Kidney glomerular epithelial cell (primary cell): ENCODE measurements at places on chromosomes 16 and 17.

DNA sequence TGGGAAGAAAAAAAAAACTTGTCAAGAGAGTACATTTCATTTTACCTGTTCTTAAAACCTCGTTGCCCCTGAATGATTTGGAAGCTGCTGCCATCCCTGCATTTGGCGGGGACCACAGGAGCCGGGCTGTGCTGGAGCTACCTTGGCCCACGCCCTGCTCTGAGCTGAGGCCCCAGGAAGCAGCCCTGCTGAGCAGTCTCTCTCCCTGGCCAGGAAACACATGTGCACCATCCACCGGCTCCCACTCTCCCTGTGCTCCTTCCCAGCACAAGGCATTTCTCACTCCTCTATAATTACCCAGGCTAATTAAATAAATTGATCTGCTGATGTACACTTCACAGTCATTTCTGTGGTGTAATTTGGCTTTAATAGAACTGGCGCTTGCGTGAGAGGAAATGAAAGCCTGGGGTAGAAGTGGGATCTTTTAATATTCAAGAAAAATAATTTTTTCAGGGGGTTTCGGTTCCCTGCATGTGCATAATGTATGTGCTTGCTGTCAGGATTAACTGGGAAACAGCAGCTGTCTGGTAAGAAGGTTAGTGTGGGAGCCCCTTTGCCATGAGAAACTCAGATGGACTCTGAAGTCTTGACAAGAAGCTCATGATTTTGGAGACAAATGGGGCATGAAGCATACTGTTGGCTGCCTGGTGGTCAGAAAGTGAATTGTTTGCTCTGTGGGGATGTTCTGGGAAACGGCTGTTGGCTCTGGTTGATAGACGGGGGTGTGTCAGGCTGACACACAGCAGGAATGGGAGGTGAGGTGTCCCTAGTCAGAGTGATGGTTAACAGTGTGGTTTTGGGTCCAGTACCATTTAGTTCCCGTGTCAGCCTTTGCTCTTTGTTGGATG is 252.3 kb upstream of the EEF2KMT start:
- no peak for DNase-seq

DNA sequence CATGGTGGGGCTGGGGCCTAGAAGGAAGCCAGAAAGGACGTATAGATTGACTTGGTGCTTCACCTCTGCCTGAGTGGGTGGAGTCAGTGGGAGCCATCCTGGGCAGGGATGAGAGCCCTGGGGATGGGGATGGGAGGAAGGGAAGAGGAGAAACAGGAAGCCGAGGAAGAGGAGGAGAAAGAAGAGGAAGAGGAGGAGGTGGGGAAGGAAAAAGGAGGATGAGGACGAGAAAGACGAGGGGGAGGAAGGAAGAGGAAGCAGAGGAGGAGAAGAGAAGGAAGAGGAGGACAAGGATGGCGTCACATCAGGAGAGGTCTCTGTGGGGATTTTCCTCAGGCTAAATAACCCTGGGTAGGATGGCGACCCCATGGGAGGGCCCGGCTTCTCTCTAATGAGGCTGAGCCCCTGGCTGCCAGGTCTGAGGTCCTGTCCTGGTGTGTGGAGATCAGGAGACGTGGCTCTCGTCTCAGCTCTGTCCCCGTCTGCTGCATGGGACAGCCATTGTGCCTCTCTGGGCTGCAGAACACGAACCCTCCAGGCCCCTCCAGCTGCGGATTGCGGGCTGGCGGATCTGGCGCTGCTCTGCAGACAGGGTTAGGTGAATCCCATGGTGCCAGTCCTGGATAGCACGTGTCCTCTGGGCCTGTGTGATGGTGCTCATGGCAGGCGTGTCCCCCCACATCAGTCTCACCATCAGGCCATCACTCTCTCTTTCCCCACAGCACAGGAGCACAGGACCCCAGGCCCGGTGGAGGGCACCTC is 35.5 kb upstream of the MTSS2 start:
- DNase-seq, result no peak

DNA sequence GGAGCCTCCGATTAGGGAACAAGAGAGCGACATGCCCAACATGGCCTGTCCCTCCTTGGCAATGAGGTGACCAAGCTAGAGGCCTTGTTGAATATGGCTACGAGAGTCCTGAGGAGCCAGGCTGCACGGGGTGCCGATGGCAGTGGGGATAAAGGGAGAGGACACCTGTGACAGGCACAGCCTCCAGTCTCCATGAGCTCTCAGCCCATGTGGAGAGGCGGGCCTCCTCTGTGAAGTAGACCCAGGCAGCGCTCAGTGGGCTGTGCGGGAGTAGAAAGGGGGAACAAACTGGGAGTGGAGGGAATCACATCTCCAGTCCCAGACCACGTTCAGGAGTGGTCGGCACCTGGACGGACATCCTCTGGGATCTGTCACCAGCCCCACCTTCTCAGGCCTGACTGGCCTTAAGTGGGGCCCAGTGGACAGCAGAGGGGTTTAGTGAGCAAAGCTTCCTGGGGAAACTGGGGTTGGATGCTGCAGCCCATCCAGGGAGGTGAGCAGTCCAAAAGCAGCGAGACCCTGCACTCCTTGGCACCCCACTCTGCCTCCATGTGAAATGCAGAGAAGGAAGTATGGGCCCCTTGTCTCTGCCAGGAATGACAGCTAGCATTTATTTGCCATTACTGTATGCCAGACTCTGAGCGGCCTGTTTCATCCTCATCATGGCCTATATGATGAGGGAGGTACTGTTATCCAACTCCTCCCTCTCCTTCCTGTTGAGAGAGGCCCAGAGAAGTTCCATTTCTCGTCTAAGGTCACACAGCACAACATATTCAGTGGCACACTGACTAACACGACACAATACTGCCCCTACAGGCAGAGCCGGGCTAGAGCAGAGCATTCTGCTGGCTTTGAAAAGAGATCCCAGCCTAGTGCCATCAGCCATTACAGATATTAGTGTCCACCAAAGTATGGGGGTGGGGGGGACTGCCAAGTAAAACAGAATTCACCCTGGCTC is 4.5 kb upstream of the TMEM92 start:
- peak; percentile 33 for DNase-seq

DNA sequence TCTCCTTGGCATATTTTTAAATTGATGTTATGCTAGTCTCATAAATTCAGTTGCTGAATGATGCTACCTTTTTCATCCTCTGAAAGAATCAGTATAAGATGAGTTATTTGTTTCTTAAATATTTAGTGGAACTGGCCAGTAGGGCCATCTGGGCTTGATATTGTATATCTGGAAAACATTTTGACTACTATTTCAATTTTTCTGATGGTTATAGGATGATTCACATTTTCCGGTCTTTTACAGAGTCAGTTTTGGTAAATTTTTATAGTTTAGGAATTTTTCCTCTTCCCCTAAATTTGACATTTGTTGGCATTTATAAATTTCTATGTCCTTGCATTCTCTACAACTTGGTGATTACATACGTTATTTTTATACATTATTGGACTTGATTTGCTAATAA is 296.3 kb upstream of the AXIN2 start:
- no peak for DNase-seq

DNA sequence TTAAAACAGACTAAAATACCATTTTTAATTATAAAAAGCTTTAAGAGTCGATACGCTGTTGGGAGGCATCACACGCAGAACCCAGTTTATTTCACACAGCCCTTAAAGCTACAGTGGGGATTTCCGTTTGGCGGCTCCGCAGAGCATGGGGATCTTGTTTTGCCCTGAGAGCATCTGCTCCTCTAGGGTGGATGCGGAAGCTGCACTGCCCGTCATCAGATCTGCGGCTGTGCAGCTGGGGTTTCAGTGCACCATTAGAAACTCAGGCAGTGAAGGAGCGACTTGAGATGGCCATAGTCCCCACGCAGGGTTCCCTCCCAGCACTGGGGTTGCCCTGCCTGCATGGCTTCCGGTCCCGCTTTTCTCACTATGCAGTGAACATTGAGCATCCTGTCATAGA is 62.2 kb upstream of the CHMP6 start:
- DNase-seq, result no peak

GRCh38 chr17:41527063-41528023 is 765 bp downstream of the KRT19 start:
- DNase-seq, result peak; percentile 57

DNA sequence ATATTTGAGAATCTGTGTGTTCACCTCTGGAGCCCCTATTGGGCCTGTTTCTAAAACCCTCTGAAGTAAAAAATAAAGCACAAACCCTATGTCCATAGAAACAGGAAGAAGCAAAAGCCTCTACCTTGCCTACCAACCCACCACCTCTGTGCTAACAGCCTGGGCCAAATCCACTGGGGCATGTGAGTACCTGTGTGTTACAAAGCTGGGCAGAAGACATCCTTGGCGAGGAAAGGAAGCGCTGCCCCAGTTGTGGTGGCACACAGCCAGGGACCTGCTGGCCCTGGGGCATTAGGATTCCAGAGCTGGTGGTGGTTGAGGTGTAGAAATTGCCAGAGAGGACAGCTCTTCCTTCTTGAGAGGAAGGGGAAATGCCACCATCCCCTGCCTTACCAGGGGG is 30.0 kb downstream of the MYO18A start:
- DNase-seq, result no peak

DNA sequence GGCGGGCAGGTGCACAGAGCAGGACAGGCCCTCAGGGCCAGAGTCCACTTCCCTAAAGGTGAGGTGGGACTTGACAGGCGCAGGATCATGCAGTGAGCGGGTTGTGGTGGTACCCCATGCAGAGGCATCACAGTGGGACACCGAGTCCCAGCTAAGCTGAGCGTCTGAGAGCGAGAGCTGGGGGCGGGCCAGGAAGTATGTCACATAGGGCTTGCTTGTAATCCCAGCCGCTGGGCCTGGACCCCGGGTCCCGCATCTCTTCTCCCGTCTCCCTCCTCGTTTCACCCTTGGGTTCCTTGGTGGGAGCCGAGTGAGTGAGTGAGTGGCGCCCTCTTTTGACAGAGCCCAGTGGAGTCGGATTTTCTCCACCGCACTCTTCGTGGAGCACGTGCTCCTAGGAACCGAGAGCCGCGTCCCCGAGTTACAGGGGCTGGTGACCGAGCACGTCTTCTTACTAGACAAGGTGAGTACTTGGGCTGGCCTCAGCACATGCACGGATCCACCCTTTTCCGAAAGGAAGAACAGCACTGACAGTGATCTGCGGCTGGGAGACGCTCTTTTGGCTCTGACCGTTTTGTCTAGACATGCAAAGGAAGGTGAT is 50.8 kb upstream of the ENDOV start:
- DNase-seq, result no peak

DNA sequence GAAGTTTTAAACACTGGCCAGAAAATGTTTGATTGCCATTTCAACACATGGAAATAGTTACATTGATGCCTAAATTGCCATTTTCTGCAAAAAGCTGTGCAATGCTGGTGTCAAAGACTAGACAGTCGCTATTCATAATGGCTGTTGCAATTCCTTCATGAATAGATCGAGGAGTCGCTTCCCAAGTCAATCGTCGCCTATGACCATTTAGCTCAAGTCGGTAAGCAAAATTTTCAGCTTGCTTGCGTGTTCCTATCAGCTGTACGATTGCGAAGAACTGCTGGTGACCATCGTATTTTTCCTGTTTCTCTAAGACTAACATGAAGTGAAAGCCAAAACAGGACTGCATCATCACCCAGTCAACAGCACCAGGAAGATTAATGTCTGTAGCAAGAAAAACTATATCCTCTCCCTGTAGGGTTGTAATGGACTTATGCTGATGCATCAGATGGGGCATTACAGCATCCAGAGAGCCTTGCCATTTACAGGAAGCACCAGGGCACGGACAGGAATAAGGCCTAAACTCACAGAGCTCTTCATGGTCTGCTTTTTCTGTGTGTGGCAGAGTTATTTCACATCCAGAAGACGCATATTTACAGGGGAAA is 23.6 kb downstream of the SIAH1 start:
- no peak for DNase-seq

- no peak for DNase-seq
These were observed 6.0 kb upstream of the TBC1D3B start for GRCh38 chr17:36182176-36183000.

GRCh38 chr16:51328733-51329132 is 177.7 kb upstream of the SALL1 start:
- DNase-seq, result no peak

DNA sequence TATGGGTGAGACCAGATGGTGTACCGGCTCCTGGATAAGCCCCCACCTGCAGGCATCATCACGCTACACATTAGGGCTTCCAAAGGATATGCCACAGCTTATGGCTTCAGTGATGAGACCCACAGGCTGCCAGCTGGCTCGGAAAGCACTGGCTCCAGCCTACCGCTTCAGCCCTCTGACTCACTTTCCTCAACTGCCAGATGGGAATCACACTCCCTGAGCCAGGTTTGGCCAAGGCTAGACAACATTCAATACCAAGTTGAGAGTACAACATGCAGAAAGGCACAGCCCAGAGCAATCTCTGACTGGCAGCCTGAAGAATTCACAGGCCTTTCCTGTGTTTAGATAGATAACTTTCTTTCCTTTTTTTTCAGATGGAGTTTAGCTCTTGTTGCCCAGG is 10.3 kb downstream of the CENPV start:
- no peak for DNase-seq

DNA sequence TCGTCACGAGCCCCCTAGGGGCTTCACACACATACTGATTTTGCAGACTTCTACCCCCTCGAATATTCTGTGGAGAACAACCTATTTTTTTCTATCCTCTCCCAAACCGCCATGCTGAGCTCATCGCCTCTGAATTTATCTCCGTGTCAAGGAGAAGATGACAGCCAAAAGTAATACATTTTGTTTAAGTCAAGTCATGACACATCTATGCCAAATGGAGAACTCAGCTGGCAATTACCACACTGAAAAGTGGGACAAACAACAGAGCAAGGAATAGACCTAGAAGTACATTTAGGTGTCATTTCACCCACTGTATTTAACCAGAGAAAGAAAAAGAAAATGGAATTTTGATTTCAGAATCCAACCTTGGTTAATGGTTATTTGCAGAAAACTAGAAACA is 260.2 kb downstream of the SLC39A11 start:
- no peak for DNase-seq

DNA sequence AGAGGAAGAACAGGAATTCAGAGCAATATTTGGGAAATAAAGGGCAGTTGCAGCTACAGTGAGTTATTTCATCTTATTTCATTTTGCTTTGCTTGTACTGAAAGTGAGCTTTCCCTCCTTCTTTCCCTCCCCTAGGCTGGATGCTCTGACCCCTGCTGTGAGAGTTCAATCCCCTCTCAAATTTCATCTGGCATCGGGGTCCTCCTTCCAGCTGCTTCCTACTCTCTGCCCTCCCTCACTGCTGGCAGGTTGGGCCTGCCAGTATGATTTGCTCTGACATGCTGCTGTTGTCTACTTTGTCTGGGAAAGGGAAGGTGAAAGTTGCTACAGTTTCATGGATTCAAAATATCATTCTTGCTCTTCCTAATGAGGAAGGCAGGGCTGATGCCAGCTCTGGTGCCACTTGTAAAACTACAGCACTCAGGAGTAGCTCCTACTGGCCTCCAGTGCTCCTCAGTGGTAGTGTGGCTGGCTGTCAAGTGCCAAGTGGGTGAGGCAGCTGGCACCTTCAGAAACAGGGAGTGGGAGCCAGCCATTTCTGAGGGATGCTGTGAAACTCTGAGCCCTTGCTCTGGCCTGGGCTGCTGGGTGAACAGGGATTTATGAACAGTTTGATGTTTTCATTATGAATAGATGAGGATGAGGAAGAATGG is 408.6 kb downstream of the HAPSTR1 start:
- no peak for DNase-seq

DNA sequence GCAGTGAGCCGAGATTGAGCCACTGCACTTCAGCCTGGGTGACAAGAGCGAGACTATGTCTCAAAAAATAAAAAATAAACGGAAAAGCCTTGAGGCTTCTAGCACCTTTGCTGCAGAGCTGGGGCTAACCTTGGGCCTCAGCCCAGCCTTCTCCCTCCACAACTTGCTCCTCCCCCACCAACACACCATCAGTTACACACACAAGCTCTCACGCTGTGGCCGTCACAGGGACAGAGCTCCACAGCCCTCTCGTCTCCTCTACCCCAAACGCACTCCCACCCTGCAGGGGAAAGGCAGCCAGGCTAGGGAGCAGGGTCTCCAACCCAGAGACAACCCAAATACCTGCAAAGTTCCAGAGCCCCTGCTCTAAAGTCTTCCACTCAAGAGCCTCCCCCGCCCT is 22.0 kb upstream of the MRPS23 start:
- DNase-seq, result no peak
